ENCODE measurements at places on chromosomes 3 and 15.

DNA sequence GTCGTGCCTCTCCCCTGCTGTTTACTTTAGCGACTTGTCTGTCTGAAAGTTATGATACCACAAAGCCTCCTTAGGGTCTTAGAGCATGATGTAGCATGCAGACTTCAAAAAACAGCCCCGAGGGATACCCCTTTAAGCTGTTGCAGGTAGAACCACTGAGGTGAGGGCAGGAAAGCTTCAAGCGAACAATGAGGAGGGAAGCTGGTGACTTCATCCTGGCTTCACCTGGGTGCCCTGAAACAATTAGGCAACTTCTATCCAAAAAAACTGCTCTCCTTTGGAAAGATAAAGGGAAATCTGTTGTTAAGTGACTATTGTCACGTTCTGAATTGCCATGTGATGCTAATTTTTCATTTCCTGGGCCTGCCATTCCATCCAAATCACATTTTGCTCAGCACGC is 231.6 kb downstream of the SOX2 start:
- DNase-seq: no peak

GRCh38 chr15:77387365-77388105 is 32.4 kb downstream of the PEAK1 start:
- DNase-seq: no peak

DNA sequence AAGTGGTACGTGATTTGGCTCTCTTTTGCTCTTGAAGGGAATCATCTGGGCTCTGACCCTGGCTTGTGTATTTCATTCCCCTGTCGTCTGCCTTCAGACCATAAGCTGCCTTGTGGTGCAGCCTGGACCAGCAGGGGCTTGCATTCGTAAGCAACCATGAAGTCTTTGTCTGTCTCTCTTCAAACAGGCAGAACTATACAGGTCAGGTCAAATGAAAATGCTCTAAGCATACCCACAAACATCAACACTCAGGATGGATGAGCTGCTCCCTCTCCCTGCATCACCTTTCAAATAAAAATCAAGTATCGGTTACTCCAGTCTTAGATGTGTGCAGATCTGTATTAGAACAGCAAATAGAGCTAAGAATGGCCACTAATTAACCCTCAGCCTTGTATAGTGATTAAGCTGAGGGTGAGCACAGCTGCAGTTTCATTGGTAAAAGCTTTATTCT is 268.6 kb upstream of the UBE2E1 start:
- no peak for DNase-seq

- DNase-seq: no peak
Measured at GRCh38 chr3:49266410-49267095, 10.5 kb downstream of the C3orf62 start.

DNA sequence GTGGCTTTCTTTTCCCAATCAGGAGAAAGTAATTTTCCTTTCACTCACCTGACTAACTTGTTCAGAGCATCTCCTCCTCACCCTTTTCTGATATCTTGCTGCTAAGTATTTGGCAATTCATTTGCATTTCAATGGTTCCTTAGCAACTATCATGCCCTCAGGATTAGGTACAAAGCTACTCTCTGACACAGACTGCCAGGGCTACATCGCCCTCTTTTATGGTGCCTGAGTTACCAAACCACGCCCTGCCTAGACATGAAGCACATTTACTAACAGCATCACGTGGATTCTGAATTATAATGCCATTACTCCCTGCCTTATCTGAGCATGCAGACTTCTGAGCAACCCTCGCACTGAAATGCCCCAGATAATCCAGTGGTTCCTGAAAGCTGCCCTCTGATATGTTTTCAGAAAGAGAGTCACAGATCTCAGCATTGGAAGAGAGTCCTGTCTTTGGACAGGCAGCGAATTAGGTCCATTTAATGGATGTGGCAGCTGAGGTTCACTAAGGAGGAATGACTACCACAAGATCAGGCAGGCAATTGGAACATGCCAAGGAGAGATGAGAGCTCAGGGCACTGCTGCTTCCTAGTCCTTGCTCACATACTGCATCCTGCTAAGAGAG is 14.5 kb downstream of the EPHB1 start:
- DNase-seq: no peak

DNA sequence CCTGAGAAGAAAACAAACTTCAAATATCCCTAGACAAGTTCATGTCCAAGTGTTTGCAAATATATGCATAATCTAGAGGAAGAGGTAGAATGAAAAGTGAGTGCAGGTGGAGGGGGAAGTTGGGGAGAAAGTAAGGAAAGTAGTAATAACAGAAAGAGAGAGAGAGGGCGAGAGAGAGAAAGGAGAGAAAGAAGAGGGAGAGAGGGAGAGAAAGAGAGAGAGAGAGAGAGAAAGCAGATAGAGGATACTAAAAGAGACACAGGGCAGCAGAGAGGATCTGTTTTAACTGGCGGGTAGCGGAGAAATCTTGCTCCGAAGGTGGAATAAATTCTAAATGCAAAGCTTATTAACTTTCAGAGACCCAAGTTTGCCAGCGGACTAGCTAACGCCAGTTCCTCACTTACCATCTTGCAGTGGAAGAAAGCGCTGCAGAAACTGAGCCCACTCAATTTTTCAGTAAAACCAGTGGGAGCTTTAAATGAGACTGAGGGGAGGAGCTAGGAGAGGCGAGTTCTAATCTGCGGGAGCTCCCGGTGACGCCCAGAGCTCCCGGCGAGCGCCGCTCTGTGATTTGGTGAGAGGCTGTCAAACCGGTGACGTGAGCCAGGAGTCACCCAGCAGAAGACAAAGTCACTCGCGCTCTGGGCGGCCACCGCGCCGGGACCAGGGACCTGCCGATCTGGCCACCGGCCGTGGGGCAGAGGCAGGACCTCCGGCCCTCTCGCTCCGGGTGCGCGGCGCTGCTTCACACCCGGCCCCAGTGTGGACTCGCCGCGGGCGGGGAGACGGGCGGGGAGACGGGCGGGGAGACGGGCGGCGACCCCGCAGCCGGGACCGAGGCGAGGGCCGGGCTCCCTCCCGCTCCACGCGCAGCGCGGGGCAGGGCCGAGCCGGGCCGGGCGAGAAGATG is at the start of gene GMNC:
TSS of gene GMNC (minus strand) at position 486 of the 910 bp plus-strand sequence. CDS start at position 407, 79 bp downstream.
- DNase-seq: no peak

All from stimulated activated CD4-positive, alpha-beta T cell treated with anti-CD3 and anti-CD28 coated beads, TNF-alpha, amount 100 ng/mL, for 4 hours (primary cell).